IPS-NIHi11 (cell line): ENCODE measurements at places on chromosomes 12 and 14.

DNA sequence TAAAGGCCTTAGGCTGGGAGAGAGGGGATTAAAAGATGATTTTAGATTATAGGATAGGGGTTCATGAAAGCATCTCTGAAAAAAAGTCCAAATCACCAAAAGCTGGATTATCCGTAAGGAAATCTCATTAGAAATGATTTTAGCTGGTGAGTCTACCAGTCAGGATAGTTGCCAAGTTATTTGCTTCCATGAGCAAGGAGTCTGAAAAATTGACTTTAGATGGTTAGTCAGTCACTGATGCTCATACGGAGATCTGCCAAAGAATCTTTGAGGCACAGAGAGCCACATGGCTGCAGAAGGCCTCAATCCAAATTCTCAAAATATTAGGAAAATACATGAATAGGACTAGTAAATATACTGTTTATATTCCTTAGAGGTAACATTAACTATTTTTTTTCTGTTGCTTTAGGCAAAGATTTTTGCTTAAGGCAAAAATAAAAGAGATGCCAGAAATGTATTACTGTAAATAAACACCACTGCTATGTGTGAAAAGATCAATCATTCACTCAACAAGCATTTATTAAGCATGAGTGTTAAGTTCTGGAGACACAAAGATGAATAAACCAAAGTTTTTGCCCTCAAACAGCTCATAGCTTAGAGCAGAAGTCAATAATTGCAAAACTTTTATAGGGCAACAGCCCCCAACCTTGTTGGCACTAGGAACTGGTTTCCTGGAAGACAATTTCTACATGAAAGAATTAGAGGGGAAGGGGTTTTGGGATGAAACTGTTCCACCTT, 105.2 kb downstream of the BBS10 start:
- no peak for DNase-seq

DNA sequence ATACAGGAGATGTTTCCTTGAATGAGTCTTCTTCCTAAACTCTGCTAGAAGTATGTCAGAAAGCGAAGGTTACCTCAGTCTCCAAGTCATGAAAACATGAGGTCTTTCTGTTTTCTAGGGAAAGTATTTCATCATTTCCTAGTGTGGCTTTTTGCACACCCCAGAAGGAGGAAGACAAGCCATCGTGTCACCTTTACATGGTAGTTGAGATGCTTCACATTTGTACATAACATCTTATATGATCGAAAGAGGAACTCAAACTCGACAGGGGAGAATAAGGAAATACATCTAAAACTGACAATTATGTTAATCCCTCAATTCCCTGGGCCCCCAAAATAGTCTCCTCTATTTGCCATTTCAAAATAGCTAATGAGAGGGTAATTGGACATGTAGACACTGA, 214.1 kb upstream of the PLEKHG7 start:
- no peak for DNase-seq

DNA sequence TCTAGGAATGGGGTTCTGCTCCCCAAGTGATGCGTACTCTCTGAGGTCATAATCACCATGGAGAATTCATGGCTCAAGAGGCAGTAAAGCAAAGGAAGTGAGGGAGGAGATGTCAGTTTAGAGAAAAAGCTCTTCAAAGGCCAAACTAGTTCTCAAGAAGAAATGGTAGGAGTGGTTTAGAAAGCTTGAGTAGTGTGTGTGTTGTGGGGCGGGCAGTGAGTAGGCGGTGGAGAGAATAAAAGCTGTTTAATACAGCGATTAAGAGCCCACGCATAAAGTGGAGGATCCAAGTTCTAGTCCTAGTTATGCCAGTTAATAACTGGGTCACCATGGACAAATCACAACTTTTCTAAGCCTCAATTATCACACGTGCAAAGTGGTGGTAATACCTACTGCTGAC, 55.6 kb downstream of the PTPN21 start:
- DNase-seq = no peak

DNA sequence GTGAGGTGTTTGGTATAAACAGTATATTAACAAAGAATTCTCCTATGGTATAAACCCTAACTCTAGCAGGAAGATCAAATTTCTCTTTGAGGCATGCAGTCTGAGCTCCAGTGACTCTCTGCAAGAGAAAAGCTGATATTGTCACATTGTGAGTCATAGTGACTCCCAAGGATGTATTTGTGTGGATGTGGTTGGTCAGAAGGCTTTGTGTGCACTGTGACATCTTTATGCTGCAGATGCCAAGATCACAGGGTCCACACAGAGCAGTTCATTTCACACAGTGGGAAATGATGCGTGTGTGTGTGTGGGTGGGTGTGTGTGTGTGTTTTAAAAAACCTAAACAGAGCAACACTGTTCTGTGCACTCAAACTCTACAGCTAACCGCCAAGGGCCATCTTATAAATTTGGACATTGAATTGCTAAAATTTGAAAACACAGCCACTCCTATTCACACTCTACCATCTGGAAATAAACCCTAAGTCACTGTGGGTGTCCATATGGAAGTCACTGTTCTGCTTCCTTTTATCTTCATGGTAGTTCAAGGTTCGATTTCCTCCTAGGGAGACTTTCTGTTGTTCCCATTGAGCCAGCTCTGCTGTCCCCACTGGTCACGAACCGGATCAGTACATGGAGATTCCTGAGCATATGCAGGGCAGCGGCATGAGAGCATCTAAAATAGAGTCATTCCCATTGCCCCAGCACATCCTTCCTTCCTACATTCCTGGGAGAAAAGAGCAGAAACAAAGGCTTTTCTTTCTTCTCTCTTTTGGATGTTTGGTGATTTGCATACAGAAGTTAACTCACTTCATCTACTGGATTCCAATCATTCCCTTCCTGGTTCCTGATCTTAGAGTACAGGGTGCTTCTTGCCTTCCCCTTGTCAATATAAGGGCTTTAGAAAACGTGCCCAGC, 727.6 kb downstream of the DIO2 start:
- DNase-seq = no peak

DNA sequence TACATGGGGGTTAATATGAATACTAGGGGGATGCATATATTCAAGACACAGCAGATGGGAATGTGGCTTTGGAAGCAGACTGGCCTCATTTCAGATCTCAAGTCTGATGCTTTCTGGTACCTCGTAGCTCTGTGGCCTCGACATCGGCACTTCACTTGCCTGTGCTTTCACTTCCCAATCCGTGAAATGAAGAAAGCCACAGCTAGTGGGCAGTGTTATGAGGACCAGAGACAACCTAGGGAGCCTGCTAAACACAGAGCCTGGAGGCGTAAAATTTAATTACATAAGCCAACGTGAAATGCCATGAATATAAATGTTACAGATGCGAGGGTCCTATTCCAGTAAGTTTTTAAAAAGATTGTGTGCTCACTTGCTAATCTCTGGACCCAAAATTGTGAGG, 286.0 kb downstream of the TMEM132D start:
- DNase-seq = no peak

GRCh38 chr12:30985814-30986452, 59.4 kb downstream of the TSPAN11 start:
- DNase-seq = peak; percentile 88

DNA sequence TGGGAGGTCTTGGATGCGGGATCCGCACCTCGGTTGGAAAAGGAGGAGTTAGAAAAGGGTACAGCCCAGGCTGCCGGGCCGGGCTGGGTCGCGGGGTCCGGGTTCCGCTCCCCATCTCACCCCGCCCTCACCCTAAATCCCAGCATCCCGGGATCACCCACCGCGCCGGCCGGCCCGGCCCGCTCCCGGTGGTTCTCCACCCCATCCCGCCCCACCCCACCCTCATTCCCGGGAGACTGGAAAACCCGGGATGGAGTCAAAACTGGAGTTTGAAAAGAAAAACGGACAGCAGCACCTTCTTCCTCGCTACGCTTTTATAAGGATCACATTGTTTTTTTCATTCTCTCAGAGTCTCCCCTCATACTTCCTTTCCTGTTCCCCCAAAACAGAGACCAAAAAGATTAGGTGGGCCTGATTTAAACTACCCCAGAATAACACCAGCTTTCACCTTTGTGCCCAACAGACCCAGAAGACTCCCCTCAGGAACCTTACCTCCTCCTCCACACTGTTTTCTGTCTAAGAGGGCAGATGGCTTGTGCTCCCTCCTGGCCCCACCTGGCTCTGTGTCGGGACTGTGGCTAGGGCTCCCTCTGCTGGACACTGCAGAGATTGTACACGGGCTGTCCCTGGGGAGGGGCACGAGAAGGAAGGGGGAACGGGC, 2.8 kb downstream of the GLI1 start:
- peak; percentile 95 for DNase-seq

DNA sequence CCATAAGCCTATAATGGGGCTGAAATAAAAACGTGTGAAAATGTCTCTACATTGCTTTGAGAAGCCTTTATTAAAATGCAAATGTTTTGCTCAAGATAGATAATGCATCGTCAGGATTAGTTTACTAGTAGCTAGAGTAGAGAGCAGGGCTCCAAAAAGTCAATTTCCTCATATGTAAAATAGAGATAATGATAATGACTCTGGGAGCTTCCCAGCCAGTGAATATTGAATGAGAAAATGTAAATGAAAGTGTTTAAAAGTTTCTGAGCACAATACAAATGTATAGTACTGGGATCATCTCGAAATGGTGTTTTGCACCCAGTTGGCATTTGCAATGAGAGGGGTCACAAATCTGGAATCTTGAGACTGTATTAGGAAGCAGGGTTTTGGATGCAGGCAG, 135.3 kb downstream of the OTOGL start:
- DNase-seq = no peak

DNA sequence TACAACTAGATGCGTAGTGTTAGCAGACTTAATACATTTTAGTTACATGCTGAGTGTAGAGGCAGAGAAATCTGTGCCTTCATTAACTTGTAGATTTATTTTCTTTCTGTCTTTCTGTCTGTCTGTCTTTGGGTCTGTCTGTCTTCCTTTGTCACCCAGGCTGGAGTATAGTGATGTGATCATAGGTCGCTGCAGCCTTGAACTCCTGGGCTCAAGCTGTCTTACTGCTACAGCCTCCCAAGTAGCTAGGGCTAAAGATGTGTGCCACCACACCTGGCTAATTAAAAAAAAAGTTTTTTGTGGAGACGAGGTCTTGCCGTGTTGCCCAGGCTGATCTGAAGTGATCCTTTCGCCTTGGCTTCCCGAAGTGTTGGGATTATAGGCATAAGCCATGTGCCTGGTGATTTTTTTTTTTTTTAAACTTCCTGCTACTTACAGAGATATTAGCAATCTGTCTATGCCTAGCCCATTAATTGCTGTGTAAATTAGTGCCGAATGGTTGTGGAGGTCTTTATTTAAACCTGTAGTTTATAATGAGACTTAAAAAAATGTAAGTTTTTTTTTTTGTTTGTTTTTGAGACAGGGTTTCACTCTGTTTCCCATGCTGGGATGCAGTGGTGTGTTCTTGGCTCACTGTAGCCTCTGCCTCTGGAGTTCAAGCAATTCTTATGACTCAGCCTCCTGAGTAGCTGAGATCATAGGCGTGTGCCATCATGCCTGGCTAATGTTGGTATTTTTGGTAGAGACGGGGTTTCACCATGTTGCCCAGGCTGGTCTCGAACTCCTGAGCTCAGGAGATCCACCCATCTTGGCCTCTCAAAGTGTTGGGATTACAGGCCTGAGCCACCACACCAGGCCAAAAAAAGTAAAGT, 22.8 kb downstream of the ERC1 start:
- DNase-seq = no peak

- no peak for DNase-seq
Measured at GRCh38 chr12:12159988-12160387, 89.2 kb downstream of the BCL2L14 start.

GRCh38 chr12:71876137-71876799, 36.7 kb downstream of the TBC1D15 start:
- no peak for DNase-seq

- no peak for DNase-seq
Measured at GRCh38 chr12:24244801-24245200, 295.3 kb upstream of the SOX5 start.

GRCh38 chr14:101103321-101103901, 199.9 kb upstream of the RTL1 start:
- peak; percentile 45 for DNase-seq

DNA sequence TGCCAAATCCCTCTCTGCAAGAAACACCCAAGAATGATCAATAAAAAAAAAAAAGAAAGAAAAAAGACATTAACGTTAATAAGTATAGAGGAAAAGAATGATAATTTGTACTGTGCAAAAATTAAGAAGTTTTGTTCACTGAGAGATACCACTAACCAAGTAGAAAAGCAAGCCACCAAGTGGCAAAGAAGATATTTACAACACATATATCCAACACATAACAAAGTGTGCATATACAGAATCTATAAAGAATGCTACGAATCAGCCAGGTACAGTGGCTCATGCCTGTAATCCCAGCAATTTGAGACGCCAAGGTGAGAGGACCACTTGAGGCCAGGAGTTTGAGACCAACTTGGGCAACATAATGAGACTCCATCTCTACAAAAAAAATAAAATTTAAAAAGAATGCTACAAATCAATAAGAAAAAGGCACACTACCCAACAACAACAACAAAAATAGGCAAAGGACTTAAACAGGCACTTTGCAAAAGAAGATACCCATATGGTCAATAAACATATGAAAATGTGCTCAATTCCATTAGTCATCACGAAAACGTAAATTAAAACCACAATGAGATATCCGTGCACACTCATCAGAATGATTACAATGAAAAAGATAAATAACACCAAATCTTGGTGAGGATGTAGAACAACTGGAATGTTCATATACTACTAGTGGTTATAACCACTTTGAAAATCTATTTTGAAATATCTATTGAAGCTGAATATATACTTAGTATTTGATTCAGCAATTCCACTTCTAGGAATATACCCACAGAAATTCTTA, 19.8 kb downstream of the GALNT4 start:
- no peak for DNase-seq

DNA sequence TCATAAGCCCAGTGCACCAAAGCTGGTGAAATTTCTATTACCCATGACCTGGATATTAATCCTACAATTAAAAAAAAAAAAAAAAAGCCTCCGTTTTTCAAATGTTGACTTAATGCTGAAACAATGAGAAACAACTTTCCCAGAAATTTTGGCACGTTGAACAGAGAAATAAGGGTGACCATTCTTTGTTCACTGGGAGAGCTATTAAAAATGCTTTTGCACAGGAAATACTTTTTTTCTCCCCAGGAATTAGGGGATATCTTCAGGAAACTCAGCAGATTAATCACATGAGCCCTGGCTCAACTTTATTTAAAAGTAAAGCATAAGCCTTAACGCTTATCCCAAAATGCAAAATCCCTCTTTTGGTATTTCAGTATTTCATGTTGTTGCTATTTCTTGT, 54.8 kb upstream of the FLRT2 start:
- no peak for DNase-seq

- no peak for DNase-seq
Measured at GRCh38 chr14:65184032-65184764, 81.9 kb upstream of the MAX start.

- no peak for DNase-seq
Measured at GRCh38 chr12:946631-947030, 2.9 kb downstream of the RAD52 start.

- no peak for DNase-seq
Measured at GRCh38 chr12:103729499-103729898, 111.5 kb downstream of the NT5DC3 start.

DNA sequence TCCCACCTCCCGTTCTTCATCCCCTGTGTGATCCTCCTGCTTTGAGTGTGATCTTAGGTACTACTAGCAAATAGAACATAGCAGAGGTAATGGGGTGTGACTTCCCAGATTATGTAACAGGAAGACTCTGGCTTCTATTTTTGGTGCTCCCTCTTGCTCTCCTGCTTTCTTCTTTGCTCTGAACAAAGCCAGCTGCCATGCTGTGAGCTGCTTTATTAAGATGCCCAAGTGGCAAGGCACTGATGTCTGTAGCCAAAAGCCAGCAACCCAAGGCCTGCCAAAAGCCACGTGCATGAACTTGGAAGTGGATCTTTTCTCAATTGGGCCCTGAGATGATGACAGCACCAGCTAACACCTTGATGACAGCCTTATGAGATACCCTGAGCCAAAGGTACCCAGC, 5.8 kb upstream of the MFAP5 start:
- no peak for DNase-seq
